ENCODE measurements at places on chromosomes 3 and 15.

- DNase-seq, result no peak
Measured at GRCh38 chr15:26013981-26014380, 150.9 kb upstream of the ATP10A start.

DNA sequence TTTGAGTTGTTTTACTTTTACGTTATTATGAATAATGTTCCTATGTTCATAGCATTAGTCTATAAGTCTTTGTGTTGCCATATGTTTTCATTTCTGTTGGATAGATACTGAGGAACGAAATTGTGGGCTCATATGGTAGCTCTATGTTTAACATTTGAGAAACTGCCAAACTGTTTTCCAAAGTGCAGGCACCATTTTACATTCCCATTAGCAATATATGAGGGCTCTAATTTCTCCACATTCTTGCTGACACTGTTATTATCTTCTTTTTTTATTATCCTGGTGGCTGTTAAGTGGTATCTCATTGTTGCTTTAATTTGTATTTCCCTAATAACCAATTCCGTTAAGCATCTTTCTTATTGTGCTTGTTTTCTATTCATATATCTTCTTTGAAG lies 1.8 kb upstream of the PIK3R4 start:
- no peak for DNase-seq

- no peak for DNase-seq
Measured at GRCh38 chr3:123055352-123055751, 11.5 kb upstream of the PDIA5 start.

- no peak for DNase-seq
Measured at GRCh38 chr3:31268868-31269267, 263.9 kb upstream of the STT3B start.

DNA sequence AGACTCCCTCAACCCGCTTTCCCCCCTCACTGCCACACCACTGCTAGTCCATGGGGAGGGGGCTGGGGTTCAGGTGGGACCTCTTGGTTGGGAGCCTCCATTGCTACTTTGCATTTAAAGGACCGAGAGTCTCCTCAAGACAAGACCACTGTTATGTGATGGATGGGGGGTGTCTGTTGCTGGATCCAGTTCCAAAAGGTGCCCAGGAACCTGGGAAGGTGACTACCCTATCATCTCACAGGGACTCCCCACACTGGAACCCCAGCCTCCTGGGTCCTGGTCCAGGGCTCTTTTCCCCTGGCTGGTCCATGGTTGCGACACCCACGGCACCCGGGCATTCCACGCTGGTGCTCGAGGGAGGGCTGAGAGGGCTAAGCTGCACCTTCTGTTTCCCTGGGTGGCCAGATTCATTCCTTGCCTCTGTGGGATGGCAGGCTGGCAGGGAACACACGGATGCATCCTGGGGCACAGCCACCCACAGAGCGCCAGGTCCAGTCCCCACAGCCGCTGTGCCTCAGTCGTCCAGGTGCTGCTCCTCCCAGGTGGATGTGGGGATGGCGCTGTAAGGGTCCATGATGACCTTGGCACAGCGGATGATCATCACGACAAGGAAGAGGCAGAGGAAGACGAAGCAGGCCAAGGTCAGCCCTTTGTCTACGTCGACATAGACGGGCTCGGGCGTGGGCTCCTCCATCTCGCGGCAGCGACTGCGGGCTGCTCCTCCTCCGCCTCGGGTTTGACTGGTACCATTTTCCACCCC lies 48.6 kb downstream of the FAH start:
- no peak for DNase-seq

DNA sequence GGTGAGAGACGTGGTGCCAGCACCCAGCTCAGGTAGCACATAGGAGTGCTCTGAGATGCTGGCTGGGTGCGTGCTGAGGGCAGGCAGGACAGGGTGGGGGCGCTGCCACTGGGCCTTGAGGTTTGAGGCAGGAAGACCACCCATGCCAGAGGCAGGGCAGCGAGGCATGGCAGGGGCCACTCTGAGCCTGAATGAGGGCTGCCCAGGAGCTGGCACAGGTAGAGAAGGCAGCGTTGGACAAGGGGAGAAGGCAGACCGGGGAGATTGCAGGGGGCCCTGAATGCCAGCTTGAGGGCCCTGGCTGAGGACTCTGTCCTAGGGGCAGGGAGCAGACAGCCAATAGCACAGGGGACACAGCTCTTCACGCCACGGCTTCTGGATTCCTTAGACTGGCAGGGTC lies 50.2 kb downstream of the ADAMTS7 start:
- no peak for DNase-seq

DNA sequence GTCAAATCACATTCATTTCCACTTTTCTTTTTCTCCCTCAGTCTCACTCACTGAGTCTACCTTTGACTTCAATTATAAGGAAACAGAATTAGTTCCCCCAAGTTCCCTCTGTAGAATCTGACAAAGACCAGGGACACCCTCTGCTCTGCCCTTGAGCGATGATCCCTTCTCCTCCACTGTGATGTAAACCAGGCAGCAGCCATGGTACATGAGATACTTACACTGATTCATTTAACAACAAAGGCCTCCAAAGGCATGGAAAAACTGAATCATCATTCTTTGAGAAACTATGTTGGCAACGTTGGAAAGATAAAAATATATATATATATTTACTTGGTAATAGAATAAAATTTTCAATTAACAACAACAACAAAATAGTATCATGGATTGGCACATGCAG lies 84.1 kb downstream of the P3H2 start:
- DNase-seq, result no peak

DNA sequence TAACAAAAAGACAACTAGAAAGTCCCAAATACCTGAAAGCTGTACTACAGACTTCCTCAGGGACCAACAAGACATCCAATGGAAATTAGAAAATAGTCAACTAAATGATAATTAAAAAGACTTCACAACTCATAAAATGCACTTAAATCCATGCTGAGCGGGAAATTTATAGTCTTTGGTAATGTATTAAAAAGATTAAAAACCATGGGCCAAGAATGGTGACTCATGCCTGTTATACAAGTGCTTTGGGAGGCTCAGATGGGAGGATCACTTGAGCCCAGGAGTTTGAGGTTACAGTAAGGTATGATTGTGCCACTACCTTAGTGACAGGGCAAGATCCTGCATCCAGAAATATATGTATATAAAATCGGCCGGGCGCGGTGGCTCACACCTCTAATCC lies 45.0 kb downstream of the CPEB1 start:
- no peak for DNase-seq

DNA sequence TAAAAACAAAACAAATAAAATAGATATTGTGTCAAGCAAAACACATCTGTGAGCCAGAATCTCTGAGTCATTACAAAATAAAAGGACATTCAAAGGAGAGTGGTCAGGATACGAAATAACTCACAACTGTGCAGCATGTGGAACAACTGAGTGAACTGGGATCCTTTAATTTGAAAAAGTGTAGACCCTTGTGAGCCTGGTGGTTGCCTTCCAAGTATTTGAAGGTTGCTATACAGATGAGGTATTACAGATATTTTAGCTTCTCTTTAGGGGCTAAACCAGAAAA lies 26.7 kb downstream of the KCNMB2 start:
- DNase-seq, result no peak

- DNase-seq, result no peak
Measured at GRCh38 chr15:95987886-95988573, 342.5 kb upstream of the NR2F2 start.

DNA sequence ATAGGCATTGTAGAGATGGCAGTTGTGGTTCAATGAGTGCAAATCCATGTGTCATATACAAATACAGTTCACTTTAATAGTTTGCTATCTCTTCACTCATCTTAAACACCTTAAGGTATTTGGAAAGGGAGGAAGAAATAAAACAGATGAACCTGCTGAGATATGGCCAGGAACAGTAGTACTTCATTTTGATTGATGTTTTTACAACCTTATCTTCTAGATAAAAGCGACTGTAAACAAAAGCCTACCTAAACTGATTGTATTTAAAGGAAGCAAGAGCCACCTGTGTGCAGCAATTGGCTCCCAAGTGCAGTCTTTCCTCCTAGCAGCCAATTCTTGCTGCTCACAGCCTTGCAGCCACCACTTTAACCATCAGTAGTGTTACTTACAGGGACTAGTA lies 217.7 kb downstream of the CDIN1 start:
- no peak for DNase-seq

DNA sequence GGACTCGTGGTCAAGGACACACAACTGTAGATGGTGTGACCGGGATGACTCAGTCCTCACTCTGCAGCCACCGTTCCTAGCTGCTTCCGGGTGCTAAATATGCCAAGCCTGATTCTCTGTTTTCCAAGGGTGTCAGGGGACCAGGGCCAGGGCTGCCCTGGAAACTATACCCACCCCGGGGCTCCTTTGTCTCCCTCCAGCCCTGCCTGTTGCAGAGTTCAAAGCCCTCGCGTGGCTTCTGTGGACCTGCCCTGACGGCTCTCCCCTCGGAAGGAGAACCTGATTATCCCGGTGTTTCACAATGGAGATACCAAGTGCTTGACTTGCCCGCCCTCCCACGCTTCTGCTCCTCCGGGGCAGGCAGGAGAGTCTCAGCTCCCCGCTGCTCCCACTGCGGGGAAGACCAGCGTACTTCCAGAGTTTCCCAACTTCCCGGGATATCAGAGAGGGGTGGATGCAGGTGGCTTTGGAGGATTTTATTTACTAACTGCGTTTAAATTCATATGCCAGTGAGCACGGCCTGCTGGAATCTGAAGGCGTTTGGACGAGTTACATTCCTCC lies 125.0 kb downstream of the ASB7 start:
- DNase-seq, result no peak

DNA sequence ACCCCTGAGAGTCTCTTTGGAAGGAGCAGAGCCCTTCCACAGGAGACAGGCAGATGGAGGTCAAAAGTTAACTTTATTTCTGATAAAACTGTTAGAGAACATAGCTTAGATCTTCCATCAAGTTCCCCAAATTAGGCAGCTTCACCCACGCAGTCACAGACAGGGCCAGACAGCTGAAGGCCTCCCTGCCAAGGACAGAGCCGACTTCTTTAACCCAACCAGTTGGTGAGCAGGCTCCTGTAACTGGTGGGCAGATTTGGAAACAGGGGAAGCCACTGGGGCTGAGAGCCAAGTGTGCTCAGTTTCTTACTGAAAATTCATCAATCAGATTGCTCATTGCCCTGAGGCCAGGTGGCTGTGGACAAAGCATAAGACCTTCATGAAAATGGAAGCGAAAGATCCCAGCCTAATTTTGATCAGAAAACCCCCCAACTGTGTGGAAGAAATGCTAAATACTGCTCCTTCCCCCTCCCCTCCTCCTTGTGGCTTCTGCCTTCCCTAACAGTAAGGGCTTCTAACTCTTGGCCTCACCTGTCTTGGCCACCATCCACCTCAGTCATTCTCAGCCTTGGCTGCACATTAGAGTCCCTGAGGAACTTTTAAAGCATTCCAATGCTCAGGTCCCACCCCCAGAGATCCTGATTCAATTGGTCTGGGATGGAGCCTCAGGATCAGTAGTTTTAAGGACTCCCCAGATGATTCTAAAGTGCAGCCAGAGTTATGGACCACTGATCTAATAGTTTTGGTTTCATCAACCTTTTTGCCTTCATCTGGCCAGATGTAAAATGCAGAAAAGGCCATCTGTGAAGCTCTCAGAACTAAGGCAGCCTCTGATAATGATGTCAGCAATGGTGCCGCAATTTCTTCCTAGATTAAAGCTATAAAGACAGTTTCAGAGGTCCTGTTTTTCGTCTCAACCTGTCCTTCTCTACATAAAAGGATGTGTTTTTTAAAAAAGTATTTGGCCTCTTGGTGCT lies 11.5 kb downstream of the CLRN1 start:
- no peak for DNase-seq

DNA sequence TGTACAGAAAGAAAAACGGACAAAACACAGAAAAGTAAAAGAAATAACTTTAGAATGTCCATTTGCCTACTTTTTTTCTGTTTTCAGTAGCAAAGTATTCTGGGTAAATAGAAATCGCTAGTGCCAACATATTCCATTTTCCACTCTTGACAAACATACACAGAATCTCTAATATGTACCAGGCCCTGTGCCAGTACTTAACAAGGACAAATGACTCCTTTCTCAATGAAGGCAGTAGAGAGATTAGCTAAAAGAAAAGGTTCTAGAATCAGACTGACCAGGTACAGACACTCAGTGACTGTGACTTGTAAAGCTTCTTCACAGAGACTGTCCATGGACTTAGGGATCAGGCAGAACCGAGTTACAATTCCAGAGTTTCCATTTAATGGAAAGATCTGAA lies 165.8 kb upstream of the STAC start:
- no peak for DNase-seq

GRCh38 chr3:128482666-128483656 lies 10.0 kb downstream of the GATA2 start:
- no peak for DNase-seq

GRCh38 chr3:79005084-79005483 lies 762.7 kb downstream of the ROBO1 start:
- no peak for DNase-seq

GRCh38 chr3:70608434-70608833 lies 296.0 kb upstream of the MDFIC2 start:
- DNase-seq, result no peak

- DNase-seq, result no peak
Measured at GRCh38 chr3:186166491-186167288, 57.8 kb upstream of the ETV5 start.

- DNase-seq, result peak; percentile 41
Measured at GRCh38 chr3:54891540-54891897, 36.3 kb downstream of the LRTM1 start.

GRCh38 chr3:62415312-62415801 lies 42.0 kb upstream of the FEZF2 start:
- no peak for DNase-seq

DNA sequence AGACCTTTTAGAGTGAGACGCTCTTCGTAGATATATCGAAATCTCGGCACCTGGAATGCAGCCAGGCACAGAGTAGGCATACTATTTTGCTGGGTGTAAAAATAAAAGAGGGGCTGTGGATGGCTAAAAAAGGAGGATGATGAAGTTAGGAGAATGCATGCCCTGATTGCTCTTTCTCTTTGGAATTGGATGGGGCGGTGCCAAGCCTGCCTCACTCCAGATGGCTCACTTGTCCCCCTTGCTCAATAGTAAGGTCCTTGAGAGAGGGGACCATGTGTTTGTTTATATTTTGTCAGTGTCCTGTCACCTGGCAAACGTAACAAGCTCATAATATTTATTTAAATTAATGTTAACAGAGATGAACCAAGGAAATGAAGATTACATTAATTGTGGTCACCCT lies 33.0 kb downstream of the SNRK start:
- DNase-seq, result no peak

DNA sequence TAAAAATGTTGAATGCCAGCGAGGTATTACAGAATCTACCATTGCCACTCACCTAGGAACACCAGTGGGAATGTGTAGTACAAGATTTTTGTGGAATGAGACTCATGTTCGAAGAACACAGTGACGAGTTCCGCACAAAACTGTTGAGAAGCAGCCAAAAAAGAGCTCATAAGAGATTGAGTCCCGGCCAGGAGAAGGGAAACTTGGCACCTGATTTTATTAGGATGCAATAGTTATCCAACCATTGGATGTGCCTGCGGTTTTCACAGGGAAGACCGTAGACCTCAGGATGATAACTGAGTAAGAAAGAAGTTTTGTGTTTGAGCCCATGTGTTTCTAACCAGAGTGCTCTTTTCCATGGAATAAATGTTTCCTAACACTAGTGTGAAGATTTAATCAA lies 88.9 kb downstream of the PTPRG start:
- no peak for DNase-seq
